ENCODE measurements at places on chromosomes 12 and 14.

GRCh38 chr12:42968426-42968825 is 378.9 kb upstream of the PRICKLE1 start:
- no peak for DNase-seq

- no peak for DNase-seq
These were observed 869 bp downstream of the APOLD1 start for GRCh38 chr12:12786351-12786705.

- no peak for DNase-seq
These were observed 20.5 kb downstream of the DERA start for GRCh38 chr12:15931590-15932053.

GRCh38 chr12:58844161-58844560 is 76.1 kb downstream of the LRIG3 start:
- DNase-seq, result no peak

DNA sequence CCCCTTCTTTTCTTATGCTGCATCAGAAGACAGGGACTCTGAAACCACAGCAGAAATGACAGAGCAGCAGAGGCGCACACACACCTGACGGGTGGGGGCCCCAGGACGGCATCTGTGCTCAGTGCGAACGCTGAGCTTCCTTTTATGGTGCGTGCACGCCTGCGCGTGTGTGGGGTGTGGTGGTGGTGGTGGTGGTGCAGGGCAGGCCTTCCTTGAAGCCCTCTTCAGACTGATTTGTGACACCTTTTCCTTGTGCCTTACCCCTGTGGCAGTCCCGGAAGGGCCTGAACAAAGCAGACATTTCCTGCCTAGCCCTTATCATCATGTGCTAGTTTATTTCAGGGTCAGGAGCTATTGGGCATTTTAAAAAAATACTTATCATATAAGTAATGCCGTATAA is 75.7 kb downstream of the TSPAN9 start:
- DNase-seq, result no peak

- DNase-seq, result no peak
These were observed 9.4 kb downstream of the TMEM179 start for GRCh38 chr14:104595116-104595675.

GRCh38 chr12:65081496-65081895 is 39.6 kb downstream of the WIF1 start:
- no peak for DNase-seq

DNA sequence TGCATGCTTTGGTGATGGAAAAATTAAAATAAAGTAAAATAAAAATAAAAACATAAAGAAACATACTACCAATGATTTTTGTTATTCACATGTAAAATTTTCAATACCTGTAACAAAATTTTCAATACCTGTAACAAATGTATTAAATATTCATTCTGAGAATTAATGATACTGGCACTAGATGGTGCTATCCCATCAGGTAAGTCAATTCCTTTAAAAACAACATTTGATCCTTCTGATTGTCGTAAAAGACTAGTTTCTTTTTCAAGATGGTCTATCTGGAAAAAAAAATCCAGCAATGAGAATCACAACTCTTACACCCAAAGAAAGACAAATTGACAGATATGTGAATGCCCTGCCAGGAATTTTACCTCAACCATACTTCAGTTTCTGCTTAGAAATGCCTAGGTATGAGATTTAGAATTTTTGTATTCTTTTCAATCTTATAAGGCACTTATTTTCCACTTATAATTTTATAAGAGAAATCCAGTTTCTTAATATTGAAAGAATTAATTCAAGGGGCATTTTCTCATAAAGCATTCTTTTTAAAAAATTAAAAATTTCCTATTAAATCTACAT is 30.7 kb downstream of the CEP290 start:
- no peak for DNase-seq

GRCh38 chr14:90495357-90496276 is 98.8 kb downstream of the CALM1 start:
- no peak for DNase-seq

DNA sequence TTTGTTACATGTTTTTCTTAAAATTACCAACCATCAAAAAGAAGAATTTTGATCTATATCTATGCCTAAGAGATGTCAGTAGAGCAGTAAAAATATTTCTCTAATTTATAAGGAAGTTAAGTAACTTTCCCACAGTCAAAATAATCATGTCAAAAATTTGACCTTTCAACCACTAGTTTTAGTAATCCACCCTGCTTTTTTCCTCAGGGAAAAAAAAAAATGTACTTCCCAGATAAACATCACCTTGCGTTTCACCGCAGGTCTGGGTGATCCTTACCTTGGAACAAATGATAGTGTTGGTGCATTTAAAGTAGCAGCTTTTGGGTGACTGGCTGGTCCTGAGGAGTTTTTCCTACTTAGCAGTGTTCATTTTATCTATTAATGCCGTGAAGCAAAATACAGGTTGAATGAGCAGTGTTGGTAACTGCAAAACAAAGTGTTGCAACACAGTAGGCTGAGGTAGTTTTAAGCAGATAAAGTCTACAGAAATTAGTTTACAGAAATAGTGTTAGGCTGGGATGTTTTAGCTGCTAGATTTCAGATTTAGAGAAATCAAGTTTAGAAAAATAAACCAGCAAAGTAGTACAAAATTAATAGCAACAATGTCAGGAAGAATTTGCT is 137.2 kb upstream of the DNM1L start:
- DNase-seq, result no peak

DNA sequence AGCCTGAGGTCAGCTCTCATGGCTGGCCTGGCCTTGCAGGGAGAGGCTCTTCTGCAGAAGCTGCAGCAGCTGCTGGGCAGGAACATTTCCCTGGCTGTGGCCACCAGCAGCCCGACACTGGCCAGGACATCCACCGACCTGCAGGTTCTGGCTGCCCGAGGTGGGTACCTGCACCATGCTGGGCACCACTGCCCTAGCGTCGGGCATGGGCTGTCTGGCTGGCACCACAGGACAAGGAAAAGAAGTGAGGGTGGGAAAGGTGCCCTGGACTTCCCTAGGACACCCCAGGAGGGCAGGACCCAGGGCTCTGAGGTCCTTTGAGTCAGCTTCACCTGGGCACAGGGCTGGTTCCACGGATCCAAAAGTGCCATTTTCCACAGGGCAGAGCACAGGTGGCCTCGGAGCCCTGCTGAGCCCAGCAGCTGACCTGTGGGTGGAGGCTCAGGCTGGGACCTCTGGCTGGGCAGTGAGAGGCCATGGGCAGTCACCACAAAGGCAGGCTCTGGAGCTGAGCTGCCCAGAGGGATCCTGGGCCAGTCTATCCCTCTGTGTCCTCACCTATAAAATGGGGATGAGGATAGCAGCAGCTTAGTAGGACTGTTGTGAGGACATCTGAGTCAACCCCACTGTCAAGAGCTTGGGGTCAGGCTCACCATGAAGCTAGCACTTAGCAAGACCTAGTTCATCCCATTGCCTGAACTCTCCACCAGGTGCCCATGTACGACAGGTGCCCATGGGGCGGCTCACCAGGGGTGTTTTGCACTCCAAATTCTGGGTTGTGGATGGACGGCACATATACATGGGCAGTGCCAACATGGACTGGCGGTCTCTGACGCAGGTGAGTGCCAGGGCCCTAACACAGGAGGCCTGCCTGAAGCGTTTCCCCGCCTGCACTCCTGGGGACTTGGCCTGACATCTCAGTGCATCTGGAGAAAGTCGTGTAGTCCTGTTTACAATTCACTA is 4.9 kb downstream of the PLD4 start:
- no peak for DNase-seq

DNA sequence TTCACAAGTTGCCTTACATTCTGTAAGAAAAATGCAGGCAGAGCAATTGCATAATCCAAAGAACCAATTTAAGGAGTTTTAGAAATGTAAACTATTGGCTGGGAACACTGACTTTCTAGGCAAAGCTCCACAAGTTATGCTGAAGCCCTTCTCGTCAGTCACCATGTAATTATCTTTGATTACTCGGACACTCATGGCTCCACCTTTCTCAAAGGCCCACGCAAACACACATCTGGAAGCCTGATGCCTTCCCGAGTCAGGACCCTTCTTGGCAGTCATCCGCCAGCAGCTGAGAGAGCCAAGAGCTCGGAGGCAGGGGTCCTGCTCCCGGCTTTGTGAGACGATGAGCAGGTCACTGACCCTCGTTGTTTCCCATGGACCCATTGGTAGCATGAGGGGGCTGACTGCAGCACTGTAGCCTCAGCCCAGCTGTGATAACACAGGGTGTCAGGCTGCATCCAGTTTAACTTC is 202.2 kb downstream of the TMEM132D start:
- no peak for DNase-seq

DNA sequence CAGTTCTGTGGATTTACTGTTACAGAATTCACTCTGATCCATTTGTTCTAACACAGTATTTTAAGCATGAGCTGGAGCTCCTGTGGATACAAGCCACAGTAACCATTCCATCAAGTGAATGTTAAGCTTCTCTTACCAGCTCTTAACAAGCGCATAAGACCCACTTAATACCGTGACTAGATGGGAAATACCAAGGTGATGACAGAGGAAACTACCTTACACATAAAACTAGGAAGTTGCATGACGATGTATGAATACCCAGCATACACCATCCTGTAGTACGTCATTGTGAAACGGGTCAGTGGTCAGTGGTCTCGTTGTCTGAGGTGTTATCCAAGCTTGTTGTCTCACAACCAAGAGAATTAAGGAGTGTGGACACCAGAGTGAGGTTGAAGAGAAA is 2.0 kb upstream of the GALC start:
- no peak for DNase-seq

DNA sequence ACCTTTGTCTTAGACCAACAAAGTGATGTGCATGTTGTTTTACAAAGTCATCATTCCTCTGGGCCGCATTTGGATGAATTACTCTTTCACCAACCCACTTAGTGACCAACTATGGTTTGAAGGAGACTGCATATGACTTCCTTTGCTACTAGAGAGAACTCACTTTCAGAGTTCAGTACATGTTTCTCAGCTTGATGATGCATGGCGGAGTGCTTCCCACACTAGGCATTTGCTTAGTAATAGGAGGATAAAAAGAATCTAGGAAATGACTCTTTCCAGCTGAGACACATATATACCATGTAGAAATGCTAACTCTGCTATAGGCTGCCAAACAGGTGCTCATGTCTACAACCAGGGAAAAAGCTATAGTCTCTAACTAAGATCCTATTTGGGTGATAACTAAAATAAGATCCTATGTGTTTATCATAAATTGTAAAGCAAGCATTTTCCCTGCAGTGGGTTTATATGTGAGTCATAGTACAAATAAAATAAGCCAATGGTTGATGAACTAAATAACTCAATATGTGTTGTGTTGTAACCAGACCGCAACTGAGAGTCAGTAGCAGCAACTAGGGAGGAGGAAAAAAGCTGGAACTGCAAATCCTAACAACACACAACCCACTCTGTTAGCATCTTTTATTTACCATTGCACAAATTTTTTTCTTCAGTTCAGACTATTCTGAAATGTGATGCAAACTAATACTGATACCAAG is 87.2 kb downstream of the TSPAN8 start:
- DNase-seq, result no peak

- DNase-seq, result no peak
These were observed 293.2 kb upstream of the CRY1 start for GRCh38 chr12:107386569-107386968.

DNA sequence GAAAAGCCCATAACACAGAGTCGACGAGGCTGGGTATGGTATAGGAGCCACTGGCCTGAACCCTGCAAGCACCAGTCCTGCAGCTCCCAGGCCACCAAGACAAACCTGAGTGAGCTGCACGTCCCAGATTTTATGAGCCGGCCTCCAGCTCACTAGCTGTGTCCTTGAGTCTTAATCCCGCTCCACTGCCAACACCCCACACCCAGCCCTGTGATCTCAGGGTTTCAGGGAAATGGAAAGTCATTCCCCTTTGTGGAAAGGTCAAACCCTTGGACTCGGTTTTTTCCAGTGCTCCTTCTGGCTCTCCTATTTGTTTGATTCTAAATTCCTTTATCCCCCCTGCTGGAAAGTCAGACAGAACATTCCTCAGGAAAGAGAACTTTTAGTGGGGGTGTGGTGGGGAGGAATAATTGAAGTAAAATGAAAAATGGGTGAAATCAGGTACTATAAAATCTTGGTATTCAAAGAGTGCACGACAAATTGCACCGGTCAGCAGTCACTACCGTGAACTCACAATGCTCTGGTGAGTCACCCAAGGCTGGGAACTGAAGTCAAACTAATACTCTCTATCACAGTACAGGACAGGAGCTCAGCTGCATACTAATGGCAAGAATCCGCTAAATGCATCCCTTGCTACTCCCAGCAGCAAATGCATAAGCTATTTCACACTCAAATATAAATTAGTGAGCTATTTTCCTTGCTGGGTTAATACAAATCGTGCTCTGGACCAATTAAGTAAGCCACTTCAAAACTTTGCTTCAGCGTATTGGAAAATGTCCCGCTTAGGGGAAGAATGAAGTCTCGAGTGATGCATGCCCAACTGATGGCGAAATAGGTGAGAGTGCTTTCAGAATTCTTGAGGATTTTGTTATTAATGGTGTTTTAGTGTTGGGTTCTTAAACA is 9.0 kb downstream of the PITPNM2 start:
- DNase-seq, result no peak

- DNase-seq, result no peak
These were observed 1.9 kb downstream of the TEAD4 start for GRCh38 chr12:2960996-2961616.

GRCh38 chr12:121403721-121404120 is 3.8 kb downstream of the RNF34 start:
- no peak for DNase-seq

DNA sequence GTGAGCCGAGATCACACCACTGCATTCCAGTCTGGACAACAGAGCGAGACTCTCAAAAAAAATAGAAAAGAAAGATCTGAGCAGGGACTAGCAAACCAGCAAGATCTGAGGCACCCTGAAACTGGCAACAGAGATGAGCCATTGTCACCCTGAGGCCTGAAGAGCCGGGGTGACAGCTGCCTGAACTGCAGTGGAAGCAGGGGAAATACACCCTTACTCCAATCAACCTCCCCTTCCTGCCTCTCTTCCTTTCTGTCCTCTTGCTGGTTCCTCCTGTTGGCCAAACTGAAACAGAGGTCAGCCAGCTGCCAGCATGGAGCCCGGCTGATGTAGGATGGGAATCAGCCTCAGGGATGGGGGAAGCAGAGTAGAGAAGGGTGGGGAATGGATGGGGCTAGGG is 192.0 kb downstream of the CHST11 start:
- no peak for DNase-seq

DNA sequence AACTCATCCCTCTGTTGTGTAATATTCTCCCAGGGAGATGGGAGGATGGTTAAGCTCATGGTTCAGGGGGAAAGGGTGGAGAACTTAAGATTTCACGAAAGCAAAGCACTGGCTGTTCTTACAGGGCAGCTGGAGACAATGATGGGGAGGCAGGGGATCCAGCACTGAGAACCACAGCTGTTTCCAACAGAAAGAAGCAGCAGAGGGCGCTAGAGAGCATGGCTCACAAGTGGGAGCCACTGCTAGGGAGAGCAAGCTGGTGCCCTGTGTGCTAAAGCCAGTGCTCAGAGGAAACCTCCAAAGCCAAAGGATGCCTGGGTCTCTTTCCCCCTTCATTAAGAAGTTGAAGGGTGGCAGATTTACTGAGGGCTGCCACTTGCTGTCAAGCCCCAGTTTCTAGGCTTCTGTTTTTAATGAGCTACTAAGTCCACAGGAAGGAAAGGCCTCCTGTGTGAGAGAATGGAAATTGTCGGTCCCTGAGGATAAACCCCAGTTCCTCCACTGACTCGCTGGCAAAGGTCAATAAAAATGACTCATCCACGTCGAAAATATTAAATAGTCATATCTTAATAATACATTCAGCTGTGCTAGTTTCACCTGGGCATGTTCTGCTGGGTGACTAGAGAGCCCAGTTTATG is 199.7 kb downstream of the ANO2 start:
- DNase-seq, result no peak

- no peak for DNase-seq
These were observed 162.0 kb downstream of the IPO8 start for GRCh38 chr12:30533558-30534265.

All from activated naive CD4-positive, alpha-beta T cell (primary cell).